Fibroblast of skin of scalp (primary cell): ENCODE measurements at places on chromosomes 11 and 22.

DNA sequence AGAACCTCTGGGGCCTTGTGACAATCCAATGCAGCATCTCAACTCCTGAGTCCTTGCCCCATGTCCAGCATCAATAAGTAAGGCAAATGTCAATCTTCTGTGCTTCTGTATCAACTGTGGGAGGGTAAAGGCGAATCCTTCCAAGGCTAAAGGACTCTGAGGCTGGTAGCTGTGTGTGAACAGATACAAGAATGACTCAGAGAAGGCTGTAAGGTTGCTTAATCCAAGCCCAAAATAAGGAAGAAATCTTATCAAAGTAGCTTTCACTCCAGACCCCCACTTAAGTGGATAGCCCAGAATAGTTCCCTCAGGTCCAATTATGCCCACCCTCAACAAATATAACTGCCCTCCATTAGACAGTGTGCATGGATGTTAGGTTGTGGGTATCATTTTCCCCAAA lies 28.1 kb upstream of the SCGB1A1 start:
- DNase-seq: no peak

DNA sequence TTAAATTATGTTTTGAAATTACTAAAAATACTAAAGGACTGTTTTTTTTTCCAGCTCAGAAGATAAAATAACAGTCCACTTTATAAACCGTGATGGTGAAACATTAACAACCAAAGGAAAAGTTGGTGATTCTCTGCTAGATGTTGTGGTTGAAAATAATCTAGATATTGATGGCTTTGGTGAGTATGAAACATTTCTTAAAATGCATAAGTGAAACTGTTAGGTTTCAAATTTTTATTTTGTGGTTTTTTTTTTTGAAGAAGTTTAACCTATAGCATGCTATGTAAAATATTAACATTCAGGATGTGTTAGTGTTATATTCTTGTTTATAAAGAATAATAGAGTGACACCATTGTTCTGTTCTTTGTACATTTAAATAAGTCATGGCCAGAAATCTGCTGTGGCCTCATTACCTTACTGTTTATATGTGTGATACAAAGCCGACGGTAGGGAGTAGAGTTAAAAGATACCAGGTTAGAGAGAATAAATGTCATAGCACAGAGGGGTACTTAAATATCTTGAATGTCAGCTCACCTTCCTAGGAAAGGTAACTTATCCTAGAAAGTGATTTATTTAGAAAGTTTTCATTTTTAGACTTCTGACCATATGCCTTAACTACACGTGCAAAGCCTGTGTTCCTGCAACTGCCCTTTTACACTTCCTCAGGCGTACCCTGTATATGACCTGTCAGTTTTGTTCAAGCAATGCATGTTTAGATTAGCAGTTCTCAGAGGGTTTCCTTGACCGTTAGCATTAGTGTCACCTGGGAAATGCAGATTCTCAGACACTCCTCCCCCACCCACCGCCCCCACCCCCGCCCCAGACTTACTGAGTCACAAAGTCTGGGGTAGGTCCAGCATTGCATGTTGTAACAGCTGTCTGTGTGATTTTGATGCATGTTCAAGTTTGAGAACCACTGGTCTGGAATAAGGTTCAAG lies 6.3 kb downstream of the FDX1 start:
- no peak for DNase-seq

GRCh38 chr11:18723991-18724390 lies 2.0 kb downstream of the IGSF22 start:
- DNase-seq: no peak

DNA sequence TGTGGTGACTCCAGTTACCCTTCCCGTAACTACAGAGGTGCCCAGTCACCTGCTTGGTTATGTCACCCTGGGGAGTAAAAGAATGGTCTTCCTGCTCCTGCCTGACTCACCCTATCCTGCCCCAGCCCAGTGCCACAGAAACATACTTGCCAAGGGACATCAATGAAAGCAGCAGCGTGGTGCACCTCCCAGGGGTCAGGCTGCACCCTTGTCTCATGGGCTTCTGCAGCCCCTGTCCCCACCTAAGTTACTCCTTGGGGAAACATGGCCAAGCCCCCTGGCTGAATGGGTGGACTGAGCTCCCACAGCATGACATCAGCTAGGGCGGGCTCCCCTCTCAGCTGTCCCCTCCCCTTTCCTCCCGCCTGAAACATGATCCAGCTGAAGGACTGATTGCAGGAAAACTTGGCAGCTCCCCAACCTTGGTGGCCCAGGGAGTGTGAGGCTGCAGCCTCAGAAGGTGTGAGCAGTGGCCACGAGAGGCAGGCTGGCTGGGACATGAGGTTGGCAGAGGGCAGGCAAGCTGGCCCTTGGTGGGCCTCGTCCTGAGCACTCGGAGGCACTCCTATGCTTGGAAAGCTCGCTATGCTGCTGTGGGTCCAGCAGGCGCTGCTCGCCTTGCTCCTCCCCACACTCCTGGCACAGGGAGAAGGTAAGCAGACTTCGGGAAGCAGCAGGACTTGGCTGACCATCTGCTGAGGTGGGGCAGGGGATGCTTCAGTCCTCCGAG lies at the start of gene HTR3A:
Gene HTR3A (plus strand): TSS at position 368 of the 730 bp plus-strand sequence. CDS start 218 bp downstream, at position 586.
- DNase-seq: peak; percentile 24

DNA sequence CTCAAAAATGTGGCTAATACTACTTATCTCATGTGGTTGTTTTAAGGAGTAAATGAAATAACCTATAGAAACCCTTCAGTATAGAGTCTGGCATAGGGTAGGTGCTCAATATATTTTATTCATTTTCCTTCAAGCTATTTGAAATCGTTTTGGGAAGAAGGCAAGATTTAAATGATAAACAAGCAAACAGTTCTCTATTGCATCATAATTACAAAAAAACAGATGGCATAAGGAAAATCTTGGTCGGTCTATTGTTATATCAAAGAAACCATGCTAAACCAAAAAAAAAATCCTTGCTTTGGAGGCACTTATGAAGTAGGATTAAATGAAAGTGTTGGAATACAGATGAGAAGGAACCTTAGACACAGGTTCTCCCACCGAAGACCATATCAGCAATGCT lies 4.7 kb downstream of the ZNF202 start:
- DNase-seq: no peak

- DNase-seq: no peak
Measured at GRCh38 chr11:125939081-125939521, 6.7 kb upstream of the VSIG10L2 start.

DNA sequence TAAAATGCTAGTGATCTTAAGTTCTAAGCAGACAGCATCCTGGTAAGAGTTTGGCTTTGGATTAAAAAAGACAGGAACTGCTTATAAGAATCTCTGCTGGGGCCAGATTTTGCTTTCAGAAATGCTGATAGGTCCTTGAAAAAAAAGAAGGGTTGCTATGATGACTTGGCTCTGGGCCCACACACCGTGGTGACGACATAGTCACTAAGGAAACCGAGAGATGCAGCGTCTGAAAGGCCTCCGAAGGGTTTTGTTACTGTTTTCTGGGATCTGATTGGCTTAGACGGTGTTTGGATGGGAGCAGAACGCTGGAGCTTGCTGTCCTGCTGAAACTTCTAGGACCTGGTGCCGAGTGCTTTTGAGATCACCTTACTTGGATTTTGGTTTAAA lies 8.4 kb downstream of the FAM118A start:
- DNase-seq: peak; percentile 95

DNA sequence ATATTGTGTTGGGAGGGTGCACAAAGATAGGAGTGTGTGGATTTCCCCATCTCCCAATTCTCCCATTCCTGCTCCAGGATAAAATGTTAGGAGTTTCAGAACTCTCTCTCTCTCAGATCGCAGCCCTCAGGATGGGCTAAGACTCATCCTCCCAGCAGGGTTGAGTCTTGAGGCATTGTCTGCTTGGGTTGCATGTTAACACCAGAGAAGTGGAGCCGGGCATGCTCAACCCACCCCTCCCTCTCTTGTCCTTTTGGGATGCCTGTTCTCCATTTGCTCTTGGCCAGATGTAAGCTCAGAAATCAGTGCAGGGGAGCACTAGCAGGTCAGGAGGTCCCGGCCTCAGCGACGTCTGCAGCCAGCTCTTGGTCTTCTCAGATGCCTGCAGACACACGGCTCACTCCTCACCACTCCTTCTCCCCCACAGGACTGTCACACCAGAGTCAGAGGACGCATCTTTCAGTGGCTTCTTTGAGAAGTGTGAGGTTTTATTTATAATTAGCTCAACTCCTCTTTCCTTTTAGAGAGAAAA lies 1456.5 kb downstream of the TBC1D22A start:
- DNase-seq: no peak

- no peak for DNase-seq
Measured at GRCh38 chr11:17593466-17594245, 46.6 kb downstream of the OTOG start.

DNA sequence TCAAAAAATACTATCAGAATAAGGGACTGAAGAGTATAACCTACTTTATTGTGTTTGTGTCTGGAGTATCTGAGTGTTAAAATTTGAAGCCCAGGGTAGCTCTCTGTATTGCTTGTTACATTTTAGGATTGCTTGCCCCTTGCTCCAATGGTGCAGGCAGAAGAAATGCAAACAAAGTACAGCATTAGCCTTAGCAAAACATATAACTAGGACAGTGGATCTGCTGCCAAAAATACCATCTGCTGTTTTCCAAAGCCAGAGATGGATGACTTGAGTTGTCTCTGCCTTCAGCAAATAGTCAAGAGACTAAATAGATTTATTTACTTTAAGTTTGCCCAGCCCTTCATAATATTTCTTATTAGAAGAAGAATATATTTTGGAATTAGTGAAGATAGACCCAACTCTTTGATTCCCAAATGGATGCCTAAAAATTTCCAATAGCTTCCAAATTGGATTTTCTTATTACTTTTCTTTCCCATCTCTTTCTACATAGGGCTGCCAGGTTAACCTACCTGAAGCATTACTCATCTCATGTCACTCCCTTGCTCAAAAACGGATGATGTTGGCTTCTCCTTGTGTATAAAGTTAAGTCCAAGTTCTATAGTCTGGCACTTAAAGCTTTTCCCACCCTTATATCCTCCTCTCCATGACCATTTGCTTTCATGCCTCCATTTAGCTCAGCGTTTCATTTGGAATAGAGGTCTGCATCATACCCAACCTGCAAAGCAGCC lies 66.3 kb downstream of the LDLRAD3 start:
- peak; percentile 65 for DNase-seq

- DNase-seq: no peak
Measured at GRCh38 chr11:11960687-11961086, 47.7 kb downstream of the DKK3 start.

- DNase-seq: no peak
Measured at GRCh38 chr11:119928047-119928446, 199.0 kb upstream of the NECTIN1 start.

DNA sequence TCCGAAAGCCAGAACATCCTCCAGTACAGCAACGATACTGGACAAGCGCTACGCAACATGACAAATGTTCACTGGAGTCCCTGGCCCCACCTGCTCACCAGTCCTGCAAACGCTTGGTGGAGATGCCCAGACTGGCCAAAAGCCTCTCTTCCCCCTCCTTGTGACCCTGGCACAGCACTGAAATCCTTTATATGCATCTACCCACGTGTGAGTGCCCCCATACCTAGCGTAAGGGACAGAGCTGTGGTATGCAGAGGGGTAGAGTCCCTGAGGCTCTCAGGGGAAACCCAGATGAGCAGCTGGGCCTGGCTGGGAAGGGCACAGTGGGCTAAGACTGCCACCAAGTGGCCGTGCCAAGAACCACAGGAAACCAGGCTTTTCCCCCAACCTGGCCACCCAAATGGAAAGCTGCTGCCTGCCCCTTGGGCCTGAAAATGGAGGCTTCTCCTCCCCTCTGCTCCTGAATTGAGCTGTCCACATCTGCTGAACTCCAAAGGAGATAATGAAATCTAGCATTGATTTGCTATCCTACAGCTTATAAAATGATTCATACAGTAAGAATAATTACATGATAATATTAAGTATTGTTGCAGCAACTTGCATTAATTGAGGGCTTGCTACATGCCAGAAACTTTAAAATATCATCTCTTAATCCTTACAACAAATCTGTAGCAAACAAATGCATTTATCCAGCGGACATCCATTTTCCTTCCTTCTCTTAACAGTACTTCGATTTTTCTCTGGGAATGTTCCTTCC lies 24.8 kb upstream of the TTC12 start:
- DNase-seq: peak; percentile 55

- peak; percentile 14 for DNase-seq
Measured at GRCh38 chr11:134261626-134262488, 8.5 kb downstream of the ACAD8 start.

DNA sequence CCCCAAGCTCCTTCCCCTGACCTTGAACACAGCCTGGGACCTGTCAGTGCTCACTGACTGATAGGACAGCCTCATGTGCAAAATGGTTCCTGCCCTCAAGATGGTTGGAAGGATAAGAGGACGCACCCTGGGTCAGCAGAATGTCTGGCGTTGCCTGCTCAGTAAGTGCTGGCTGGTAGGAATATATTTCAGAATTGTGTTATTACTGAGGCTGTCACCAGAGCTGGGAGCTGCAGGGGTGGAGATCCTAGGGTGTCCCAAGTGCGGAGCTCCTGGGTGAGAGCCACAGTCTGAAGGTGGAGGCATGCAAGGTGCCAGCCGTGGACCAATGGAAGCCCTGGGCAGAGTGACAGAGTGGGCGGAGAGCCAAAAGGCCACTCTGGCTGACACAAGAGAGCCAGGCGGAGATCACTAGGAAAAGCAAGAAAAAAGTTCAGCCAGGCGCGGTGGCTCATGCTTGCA lies 1.0 kb upstream of the SEC14L4 start:
- no peak for DNase-seq
